ENCODE measurements at places on chromosomes 7 and 10.

- DNase-seq: no peak
Measured at GRCh38 chr10:28363376-28363775, 60.5 kb upstream of the MPP7 start.

- DNase-seq: no peak
Measured at GRCh38 chr10:54131833-54132232, 669.2 kb downstream of the PCDH15 start.

GRCh38 chr7:26684447-26684846 is 179.9 kb downstream of the SKAP2 start:
- no peak for DNase-seq

- DNase-seq: no peak
Measured at GRCh38 chr7:22005151-22005550, 59.5 kb upstream of the CDCA7L start.

- DNase-seq: no peak
Measured at GRCh38 chr10:49596493-49596809, 13.7 kb upstream of the SLC18A3 start.

DNA sequence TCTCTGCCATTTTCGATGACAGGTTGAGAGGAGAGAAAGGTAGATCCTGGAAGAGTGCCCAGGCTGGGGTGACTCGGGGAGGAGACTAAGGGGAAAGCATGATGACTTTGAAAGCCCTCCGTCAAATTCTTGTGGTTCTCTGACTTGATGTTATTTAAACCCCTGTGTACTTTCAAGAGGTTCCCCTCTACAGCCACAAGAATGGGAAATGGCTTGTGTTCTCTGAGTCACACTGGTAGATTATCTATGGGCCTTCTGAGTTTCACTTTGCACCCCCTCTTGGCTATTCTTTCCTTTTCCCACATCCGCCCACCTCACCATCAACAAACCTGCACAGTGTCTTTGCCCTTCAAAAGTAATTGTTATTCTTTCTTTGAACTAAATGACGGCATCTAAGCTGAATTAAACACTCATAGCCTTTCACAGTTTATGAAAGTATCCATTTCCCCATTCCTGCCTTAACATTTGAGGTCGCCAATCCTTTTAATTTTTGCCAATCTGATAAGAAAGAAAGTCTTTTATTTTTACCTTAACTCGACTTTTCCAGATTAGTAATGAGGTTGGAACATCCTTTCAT is 24.1 kb downstream of the PRF1 start:
- no peak for DNase-seq

GRCh38 chr7:118949031-118949430 is 724.5 kb downstream of the ANKRD7 start:
- no peak for DNase-seq

DNA sequence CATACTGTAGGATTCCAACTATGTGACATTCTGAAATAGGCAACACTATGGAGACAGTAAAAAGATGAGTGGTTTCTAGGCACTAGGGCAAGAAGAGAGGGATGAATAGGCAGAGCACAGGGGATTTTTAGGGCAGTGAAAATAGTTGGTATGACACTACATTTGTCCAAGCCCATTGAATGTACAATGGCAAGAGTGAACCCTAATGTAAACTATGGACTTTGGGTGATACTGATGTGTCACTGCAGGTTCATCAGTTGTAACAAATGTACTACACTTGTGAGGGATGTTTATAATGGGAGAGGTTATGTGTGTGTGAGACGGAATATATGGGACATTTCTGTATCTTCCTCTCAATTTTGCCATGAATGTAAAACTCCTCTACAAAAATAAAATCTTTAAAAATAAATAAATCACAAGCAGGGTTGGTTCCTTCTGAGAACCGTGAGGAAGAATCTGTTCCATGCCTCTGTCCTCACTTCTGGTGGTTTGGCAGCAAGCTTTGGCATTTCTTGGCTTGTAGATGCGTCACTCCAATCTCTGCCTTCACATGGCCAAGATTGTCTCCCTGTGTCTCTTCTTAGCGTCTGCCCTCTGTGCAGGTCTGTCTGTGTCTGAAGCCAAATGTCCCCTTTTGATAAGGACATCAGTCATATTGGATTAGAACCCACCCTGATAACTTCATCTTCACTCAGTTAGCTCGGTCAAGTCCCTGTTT is 83.1 kb upstream of the AGBL3 start:
- DNase-seq: no peak

GRCh38 chr7:112533591-112533990 is 52.8 kb downstream of the LSMEM1 start:
- no peak for DNase-seq

DNA sequence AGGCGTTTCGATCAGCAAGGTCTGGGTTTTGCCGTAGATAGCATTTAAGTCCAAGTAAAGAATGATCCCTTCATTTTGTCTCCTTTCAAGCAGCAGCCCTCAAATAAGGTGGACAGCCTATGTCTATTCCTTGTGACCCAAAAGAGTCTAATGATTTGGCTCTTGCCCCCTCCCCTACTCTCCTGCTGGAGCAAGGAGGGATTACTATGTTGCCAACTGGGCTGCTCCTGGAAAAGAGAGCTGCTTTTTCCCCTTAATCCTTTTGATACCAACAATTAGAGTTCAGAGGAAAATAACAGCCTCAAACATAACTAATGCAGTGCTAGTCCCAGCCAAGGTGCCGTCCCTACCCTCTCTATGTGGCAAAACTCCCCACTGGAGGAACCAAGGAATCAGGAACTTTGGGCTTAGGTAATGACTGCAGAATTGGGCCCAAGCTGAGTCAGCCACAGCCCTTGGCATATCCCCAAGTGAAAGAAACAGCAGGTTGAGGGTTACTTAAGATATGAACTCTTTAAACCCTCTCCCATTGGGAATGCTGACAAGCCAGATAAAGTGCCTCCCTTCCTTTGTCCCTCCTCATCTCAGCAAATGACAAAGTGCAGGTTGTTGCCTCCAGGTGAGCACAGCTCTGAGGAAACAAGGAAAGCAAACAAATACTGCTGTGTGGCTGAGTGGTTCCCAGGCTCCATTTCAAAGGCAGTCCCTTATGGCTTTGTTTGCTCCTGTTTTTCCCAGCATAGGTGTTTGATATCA is 643.7 kb downstream of the INHBA start:
- DNase-seq: no peak

- no peak for DNase-seq
Measured at GRCh38 chr7:69651101-69651590, 52.9 kb downstream of the AUTS2 start.

- no peak for DNase-seq
Measured at GRCh38 chr7:108415084-108415483, 41.2 kb downstream of the NRCAM start.

- DNase-seq: no peak
Measured at GRCh38 chr7:135209225-135209834, 2.0 kb downstream of the WDR91 start.

DNA sequence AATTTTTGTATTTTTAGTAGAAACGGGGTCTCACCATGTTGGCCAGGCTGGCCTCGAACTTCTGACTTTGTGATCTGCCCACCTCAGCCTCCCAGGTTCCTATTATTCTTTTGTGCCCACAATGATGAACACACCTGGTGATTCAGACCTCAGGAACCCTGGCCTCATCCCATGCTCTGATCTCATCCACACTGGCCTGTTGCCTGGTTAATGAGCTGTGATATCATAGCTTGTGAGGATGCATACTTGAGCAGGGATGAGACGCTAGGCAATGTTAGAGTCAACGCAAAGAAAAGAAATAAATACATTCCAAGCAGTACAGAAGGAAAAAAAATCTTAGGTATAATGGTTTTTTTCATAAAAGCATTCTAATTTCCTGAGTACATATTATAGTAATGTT is 82.4 kb upstream of the RNF32 start:
- DNase-seq: no peak

DNA sequence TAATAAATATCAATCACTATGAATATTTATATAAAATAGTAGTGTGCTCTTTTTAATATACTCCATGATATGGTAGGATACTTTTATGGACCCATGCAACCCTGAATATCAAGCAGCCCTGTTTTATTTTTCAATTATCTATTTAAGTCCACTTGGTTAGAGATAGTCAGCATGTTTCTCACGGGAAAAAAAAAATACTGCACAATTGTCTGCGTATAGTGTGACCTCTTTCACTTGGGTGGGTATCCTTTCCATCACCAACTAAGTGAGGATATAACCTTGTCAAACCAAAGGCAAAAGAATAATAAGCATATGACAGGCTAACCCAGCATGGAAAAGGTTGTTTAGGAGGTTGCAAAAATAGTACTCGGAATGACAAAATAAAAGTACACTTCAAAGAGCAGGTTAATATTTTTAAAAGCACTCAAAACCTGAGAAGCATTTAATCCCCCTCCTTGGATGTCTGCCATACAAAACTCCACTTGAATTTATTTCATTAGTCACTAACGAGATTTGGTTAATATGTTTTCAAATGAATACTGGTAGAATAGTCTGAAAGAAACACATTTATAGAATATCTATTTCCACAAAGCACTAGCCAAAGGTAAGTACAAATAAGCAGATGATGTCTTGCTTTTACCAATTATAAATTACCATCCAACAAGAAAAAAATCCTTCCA is 76.5 kb downstream of the IMMP2L start:
- DNase-seq: no peak

DNA sequence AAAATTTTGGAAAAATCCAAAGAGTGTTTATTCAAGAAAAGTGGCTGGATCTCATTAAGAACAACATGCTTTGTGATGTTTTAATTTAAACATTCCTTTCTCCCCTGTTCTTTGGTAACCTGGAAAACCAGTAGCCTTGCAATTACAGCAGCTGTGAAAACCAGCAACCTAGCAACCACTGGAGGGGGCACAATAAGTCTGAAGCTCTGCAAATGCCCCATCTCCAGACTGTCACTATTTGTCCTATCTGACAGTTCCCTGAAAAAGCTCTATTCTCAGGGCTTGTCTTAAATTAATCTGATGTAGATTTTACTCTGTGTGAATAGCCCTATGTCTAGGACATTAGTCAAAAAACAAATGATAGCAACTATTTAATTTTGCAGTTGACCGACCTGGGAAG is 137.6 kb upstream of the THSD7A start:
- DNase-seq: no peak

DNA sequence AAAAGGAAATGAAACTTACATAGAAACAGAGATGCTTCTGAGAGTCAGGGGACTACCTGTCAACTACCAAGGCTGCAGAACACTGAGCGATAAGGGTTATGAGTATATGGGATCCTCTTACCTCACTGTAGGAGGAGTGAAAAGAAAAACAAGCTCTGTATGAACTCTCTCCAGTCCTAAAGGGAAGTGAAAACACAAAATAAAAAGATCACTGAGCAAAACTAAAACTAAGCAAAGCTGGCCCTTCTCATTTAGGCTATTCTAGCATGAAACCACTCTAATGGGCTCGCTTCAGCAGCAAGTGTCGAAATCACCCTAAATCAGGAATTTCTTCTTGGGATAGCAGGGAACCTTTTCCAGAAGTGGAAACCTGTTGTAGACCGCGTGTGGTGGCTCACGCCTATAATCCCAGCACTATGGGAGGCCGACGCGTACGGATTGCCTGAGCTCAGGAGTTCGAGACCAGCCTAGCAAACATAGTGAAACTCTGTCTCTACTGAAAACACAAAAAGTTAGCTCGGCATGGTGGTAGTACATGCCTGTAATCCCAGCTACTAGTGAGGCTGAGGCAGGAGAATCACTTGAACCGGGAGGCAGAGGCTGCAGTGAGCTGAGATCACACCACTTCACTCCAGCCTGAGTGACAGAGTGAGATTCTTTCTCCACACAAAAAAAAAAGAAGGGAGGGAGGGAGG is 27.0 kb downstream of the DCLRE1C start:
- DNase-seq: no peak

Measured in stimulated activated CD4-positive, alpha-beta T cell treated with anti-CD3 and anti-CD28 coated beads, Interleukin-1b, Interleukin-23, amount 100 ng/mL, for 1 hour (primary cell).